MM.1S (cell line): ENCODE measurements at places on chromosomes 2 and 18.

- no peak for DNase-seq
These were observed 13.4 kb downstream of the DNAJB2 start for GRCh38 chr2:219292616-219293015.

GRCh38 chr2:18455236-18455862 is 105.1 kb downstream of the RDH14 start:
- DNase-seq, result no peak

- peak; percentile 33 for DNase-seq
These were observed 1490.2 kb upstream of the SLC39A10 start for GRCh38 chr2:194166818-194167217.

DNA sequence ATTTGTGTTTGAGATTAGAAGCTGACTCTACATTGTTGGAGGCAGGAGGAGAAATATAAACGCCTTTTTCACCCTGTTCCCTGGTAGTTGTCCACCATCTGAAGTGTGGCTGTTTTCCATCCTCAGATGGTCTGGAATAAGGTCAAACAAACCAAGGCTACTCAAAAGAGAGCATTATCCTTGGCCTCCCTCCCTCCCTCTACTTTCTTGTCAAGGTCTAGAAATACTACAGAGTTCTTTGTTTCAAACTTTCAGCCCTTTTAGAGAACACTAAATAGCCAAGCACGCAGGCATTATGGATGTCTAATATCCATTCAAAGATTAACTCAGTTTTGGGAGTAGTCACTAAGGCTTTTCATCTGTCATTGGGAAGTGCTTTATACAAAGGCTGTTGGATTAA is 215.8 kb upstream of the ITGA4 start:
- DNase-seq, result no peak

GRCh38 chr18:27649621-27650020 is 464.5 kb upstream of the CHST9 start:
- DNase-seq, result no peak

- no peak for DNase-seq
These were observed 193.4 kb upstream of the MYT1L start for GRCh38 chr2:2524348-2524941.

DNA sequence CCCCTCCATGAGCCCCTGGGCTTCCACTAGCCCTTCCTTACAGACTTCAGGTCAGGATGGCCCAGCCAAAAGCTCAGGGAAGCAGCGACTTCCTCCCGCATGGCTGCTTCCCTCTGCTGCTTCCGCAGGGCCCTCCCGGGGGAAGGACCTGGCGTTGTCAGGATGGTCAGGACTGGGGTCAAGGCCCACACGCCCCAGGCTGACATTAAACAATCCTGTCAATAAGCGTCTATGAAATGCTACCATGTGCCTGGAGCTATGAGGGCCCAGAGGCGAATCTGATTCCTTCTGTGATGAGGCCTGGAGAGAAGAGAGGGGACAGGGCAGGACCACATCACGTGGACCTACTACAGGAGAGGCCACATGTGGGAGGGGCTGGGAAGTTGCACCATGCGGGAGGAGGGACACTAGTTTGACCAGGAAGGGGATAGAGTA is 17.3 kb downstream of the CYS1 start:
- no peak for DNase-seq

DNA sequence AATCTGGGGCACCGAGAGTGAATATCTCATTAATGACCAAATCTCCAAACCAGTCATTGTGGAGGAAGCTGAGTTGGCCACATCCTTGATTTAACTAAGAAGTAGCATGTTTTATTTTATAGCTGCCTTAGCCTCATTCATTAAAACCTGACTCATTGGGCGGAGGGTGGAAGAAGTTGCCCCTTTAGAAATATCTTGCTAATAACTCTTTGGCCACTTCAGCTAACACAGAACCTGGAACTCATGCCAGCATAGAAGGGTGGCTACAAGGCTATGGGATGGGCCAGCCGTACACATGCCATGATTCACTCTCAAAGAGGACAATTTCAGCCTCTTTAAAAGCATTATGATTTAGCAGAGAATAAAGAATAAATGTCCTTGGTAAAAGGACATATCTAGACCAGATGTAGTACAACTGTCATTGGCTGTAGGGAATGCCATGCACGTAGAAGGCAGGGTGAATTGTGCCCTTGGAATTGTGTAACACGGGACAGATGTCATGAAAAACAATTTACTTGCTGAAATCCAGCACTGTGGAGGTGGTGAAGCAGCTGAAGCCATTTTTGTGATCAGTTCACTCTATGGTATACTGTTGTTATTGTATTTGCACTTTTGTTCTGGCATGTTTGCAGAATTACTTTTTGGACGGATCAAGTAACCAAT is 330.0 kb downstream of the PLCL1 start:
- DNase-seq, result no peak

DNA sequence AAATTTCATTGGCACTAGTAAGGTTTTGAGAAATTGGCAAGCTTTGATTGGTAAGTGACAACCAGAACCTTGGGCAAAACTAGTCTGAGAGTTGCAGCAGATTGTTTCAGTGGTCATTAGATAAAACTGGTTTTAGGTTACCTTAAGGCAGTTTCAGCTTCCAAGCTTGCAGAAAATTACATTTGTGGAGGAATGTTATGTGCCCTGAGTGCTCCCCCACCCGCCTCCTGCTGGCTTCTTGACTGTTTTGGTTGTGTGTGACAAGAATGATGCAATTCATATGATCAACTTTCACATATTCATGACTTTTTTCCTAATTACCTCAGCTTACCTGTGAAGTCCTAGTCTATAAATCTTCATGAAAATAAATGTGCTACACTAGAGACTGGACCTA is 599.5 kb upstream of the ZNF804A start:
- DNase-seq, result no peak

- DNase-seq, result no peak
These were observed 19.6 kb downstream of the CHN1 start for GRCh38 chr2:174985614-174986013.

- no peak for DNase-seq
These were observed 251.9 kb upstream of the RAB12 start for GRCh38 chr18:8357320-8357719.

- DNase-seq, result no peak
These were observed 70.2 kb upstream of the RAPH1 start for GRCh38 chr2:203605302-203605701.

- no peak for DNase-seq
These were observed 54.4 kb downstream of the TRAPPC12 start for GRCh38 chr2:3433776-3434400.

DNA sequence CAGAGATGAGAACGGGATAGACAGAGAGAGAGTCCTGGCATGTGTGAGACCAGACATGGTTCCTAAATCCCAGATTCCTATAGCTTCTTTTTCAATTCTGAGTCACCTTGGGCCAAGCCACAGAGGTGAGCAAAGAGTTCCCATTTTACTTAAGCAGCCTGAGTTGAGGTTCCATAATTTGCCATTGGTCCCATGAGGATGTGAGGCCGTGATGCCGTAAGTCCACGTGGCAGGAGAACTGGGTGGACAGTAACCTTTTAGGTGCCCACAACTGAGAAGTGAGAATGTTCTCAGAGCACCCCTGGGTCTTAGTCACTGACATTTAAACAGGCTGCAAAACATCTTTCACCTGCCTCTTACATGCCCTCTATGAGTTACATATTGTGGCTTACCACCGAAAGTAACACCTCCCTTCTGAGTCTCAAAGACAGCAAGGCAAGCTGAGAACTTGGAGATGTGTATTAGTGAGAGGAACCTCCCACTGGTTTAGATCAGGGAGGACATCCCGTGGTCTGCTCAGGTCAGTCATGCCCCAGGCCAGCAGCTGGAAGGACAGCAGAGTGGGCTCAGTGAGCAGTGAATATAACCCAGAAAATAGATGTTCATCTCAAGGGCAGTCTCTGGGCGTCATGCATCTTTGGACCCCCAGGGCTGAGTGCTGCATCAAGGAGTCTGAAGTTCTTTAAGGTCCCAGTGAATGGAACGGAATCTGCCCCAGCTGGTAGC is 127.9 kb upstream of the LGALSL start:
- peak; percentile 95 for DNase-seq

GRCh38 chr18:35241448-35241804 is 592 bp downstream of the ZNF397 start:
- DNase-seq, result peak; percentile 21

DNA sequence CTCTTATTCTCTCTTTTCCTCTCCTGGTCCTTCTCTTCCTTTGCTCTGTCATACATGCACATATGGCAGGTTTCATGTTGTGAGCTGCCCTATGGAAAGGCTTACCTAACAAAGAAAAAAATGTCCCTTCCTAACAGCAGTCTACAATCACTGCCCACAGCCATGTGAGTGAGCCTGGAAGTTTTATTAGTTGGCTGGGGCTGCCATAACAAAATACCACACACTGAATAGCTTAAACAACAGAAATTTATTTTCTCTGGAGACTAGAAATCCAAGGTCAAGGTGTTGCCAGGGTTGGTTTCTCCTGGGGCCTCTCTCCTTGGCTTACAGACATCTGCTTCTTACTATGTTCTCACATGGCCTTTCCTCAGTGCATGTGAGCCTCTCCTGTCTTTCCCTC is 142.1 kb downstream of the TRIB2 start:
- DNase-seq, result no peak

- DNase-seq, result peak; percentile 48
These were observed 40.4 kb downstream of the KIDINS220 start for GRCh38 chr2:8796878-8797550.

DNA sequence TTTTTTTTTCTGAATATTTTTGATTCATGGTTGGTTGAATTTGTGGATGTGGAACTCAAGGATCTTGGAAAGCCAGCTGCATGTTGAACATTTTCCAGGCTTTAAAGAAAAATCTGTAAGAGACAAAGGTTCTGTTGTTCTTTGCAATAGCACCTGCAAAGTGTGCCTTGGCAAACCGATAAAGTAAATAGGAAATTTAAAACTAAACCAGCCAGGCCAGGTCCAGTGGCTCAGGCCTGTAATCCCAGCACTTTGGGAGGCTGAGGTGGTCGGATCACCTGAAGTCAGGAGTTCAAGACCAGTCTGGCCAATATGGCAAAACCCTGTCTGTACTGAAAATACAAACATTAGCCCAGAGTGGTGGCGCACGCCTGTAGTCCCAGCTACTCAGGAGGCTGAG is 74.4 kb downstream of the RIF1 start:
- no peak for DNase-seq

DNA sequence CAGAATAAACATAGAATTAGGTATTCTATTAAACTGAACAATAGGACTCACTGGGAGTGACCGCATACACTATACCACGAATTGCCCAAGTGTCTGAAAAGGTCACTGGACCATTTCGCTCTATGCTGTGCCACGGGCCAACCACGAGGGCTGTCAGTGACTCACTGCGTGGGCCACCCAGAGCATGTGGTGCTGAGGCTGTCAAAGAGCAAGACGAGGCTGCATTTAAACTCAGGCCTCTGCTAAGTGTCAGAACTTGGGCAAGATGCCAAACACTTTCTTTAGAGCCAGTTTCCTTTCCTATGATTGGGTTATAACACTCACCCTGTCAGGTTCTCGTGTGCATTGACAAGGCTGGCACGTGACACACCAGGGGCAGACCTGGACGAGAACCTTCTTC is 97.5 kb downstream of the SH3YL1 start:
- no peak for DNase-seq

- peak; percentile 25 for DNase-seq
These were observed 126.8 kb downstream of the MEIS1 start for GRCh38 chr2:66561645-66562303.
